ENCODE measurements at places on chromosomes 12 and 14. TPM values are rescaled to one million over a fixed set of nuclear protein-coding genes. Genes with fewer than 3 reads are reported as not detected.

DNA sequence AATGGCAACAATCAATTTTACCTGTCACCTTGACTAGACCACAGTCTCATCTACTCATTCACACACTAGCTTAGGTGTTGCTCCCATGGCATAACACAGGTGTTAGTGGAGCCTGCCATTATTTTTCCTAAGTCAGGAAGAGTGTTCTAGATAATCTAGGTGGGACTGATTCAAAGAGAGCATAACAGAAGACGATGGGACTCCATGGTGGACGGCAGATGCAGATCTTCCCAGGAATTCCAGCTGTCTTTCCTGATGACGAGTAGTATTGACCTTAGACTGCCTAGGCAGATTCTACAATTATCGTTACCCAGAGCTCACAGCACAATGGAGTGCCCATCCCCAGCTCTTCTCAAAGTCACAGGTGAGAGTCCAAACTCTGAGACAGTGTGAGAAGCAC, 589.0 kb downstream of the TMEM121 start:
- H3K27me3 ChIP-seq = no peaks in the 10 kb centered on the region
- H3K36me3 ChIP-seq = no peaks in the 10 kb centered on the region
- DNase-seq = no peak
- no peak overlapping the region for H3K27ac ChIP-seq
- no peak overlapping the region for H3K4me3 ChIP-seq
- H3K4me1 ChIP-seq = no peaks in the 10 kb centered on the region

- no peaks in the 10 kb centered on the region for H3K4me1 ChIP-seq
- H3K27me3 ChIP-seq = no peaks in the 10 kb centered on the region
- H3K36me3 ChIP-seq = no peaks in the 10 kb centered on the region
- DNase-seq = no peak
Observed at GRCh38 chr12:85963326-85963725, 89.2 kb downstream of the NTS start.

DNA sequence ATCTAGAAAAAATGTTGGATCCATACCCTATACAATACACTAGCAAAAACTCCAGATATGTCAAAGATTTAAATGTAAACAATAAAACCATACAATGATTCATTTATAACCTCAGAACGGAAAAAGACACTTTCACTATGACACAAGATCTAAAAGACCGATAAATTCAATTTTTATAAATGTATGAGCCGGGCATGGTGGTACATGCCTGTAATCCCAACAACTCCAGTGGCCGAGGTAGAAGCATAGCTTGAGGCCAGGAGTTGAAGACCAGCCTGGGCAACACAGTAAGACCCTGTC, 2.5 kb upstream of the SOS2 start:
- no peaks in the 10 kb centered on the region for H3K36me3 ChIP-seq
- H3K27ac ChIP-seq = no peak overlapping the region
- no peaks in the 10 kb centered on the region for H3K27me3 ChIP-seq
- no peak for DNase-seq

DNA sequence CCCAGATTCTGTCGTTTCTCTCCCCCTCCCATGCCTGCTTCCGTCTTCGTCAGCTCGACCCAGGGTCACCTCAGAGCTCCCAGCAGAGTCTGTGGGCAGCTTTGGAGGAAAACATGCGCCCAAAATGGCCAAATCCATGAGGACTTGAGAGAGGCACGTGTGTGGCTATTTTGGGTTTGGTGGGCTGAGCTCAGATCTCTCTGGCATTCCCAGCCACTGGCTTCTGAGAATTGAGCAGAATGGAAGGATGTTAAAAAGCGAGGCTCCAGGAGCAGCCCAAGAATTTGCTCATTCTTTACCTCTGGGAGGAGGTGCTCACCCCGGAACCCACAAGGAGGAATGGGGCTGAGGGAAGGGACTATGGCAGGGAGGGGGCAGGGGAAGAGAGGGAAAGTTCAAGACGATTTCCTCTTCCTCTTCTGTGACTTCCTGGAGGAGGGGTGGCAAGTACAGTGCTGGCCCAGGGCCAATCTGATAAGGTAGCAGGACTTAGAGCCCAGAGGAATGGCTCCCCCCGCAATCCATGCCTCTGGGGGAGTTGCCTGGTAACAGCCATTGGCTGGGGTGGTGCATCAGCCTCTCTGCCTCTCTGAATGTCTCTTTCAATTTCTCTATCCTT, 20.1 kb downstream of the TSPAN9 start:
- H3K4me3 ChIP-seq = no peak overlapping the region
- H3K4me1 ChIP-seq = peaks cover 8% of the 10 kb centered on the region
- DNase-seq = no peak
- H3K27ac ChIP-seq = no peak overlapping the region

GRCh38 chr12:77760271-77761025, 70.2 kb upstream of the NAV3 start:
- no peak overlapping the region for H3K27ac ChIP-seq
- H3K27me3 ChIP-seq = no peaks in the 10 kb centered on the region
- no peak for DNase-seq

GRCh38 chr12:80939231-80939950, 1.7 kb upstream of the LIN7A start:
- H3K27ac ChIP-seq = no peak overlapping the region
- H3K27me3 ChIP-seq = no peaks in the 10 kb centered on the region
- H3K36me3 ChIP-seq = no peaks in the 10 kb centered on the region
- no peak overlapping the region for H3K4me3 ChIP-seq

- H3K36me3 ChIP-seq = no peaks in the 10 kb centered on the region
- H3K27me3 ChIP-seq = no peaks in the 10 kb centered on the region
- H3K4me1 ChIP-seq = no peaks in the 10 kb centered on the region
- no peak overlapping the region for H3K27ac ChIP-seq
Observed at GRCh38 chr12:111395336-111396187, 10.2 kb upstream of the SH2B3 start.

DNA sequence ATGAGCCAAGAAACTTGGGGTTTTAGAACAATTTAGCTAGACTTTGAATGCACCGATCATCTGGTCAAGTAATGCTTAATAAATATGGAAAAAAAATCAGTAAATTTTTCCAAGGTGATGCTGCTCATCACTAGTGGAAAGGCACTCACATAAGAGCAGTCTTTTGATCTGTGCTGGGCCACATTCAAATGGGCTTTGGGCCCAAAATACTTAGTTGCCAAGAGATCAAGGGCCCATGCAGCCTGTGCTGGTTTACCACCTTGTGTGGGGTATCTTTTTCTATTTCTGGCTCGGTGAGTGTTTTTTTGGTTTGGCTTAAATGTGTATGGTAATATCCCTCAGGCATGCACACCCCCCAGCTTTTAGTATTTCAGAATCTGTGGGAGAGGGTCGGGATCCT, 943.2 kb downstream of the TMTC2 start:
- H3K36me3 ChIP-seq = no peaks in the 10 kb centered on the region
- DNase-seq = no peak
- H3K27me3 ChIP-seq = no peaks in the 10 kb centered on the region
- no peaks in the 10 kb centered on the region for H3K4me1 ChIP-seq
- H3K27ac ChIP-seq = no peak overlapping the region

DNA sequence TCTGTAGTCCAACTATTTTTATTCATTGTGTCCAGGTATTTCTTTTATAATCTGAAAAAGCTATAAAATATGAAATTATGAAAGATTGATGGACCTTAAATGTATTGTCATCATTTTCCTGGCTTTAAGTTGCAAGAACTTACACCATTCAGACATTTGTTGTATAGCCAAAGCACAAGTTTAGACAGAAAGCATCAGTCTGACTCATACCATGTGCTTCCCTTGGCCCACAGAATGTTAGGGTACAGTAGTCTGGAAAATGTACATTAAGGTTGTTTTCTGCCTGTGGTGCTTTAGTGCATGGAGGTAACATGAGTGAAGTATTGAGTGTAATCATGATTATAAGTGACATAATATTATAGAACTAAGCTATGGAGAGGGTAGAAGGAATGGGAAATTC, 1002.5 kb downstream of the BCL11B start:
- no peak overlapping the region for H3K4me3 ChIP-seq
- DNase-seq = no peak
- H3K27me3 ChIP-seq = no peaks in the 10 kb centered on the region
- no peaks in the 10 kb centered on the region for H3K36me3 ChIP-seq
- no peaks in the 10 kb centered on the region for H3K4me1 ChIP-seq

GRCh38 chr12:684416-684815, 21.2 kb upstream of the NINJ2 start:
- H3K36me3 ChIP-seq = no peaks in the 10 kb centered on the region
- H3K27me3 ChIP-seq = no peaks in the 10 kb centered on the region

GRCh38 chr14:81093651-81094050, 127.1 kb downstream of the GTF2A1 start:
- no peak overlapping the region for H3K4me3 ChIP-seq
- DNase-seq = no peak
- no peaks in the 10 kb centered on the region for H3K36me3 ChIP-seq
- no peak overlapping the region for H3K27ac ChIP-seq
- H3K27me3 ChIP-seq = no peaks in the 10 kb centered on the region

DNA sequence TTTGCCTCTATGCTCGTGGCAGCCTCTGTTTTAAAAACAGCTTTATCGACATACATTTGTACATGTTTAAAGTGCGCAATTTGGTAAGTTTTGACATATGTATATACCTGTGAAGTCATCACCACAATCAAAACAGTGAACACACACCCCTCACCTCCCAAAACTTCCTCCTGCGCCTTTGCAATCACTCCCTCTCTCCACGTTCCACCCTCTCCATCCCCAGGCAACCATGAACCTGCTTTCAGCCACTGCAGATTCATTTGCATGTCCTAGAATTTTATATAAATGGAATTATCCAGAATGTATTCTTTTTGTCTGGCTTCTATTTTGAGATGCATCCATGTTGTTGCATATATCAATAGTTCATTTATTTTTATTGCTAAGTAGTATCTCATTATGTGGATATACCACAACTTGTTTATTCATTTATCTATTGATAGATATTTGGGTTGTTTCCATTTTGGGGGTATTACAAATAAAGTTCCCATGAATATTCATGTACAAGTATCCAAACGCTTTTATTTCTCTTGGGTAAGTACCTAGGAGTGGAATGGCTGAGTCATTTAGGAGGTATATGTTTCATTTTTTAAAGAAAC, 15.5 kb upstream of the CHGA start:
- H3K27me3 ChIP-seq = peaks cover 1% of the 10 kb centered on the region
- H3K4me1 ChIP-seq = no peaks in the 10 kb centered on the region
- no peak overlapping the region for H3K4me3 ChIP-seq
- DNase-seq = no peak
- no peak overlapping the region for H3K27ac ChIP-seq
- H3K36me3 ChIP-seq = no peaks in the 10 kb centered on the region

- H3K4me1 ChIP-seq = peaks cover 8% of the 10 kb centered on the region
- H3K36me3 ChIP-seq = no peaks in the 10 kb centered on the region
- H3K27ac ChIP-seq = peak overlapping the region; percentile 96
- no peak overlapping the region for H3K4me3 ChIP-seq
- no peak for DNase-seq
Observed at GRCh38 chr12:25194214-25194613, 746 bp downstream of the DNAI7 start.

GRCh38 chr14:38623661-38624060, 367.8 kb upstream of the CLEC14A start:
- H3K4me1 ChIP-seq = no peaks in the 10 kb centered on the region
- H3K4me3 ChIP-seq = no peak overlapping the region
- H3K36me3 ChIP-seq = no peaks in the 10 kb centered on the region

- no peak overlapping the region for H3K4me3 ChIP-seq
- no peaks in the 10 kb centered on the region for H3K27me3 ChIP-seq
- H3K4me1 ChIP-seq = no peaks in the 10 kb centered on the region
- no peaks in the 10 kb centered on the region for H3K36me3 ChIP-seq
Observed at GRCh38 chr12:125453751-125454150, 388.5 kb downstream of the AACS start.

GRCh38 chr14:97554597-97554996, 757.4 kb downstream of the VRK1 start:
- no peak for DNase-seq
- no peaks in the 10 kb centered on the region for H3K27me3 ChIP-seq
- H3K4me1 ChIP-seq = no peaks in the 10 kb centered on the region
- no peak overlapping the region for H3K27ac ChIP-seq
- H3K4me3 ChIP-seq = no peak overlapping the region
- H3K36me3 ChIP-seq = no peaks in the 10 kb centered on the region

DNA sequence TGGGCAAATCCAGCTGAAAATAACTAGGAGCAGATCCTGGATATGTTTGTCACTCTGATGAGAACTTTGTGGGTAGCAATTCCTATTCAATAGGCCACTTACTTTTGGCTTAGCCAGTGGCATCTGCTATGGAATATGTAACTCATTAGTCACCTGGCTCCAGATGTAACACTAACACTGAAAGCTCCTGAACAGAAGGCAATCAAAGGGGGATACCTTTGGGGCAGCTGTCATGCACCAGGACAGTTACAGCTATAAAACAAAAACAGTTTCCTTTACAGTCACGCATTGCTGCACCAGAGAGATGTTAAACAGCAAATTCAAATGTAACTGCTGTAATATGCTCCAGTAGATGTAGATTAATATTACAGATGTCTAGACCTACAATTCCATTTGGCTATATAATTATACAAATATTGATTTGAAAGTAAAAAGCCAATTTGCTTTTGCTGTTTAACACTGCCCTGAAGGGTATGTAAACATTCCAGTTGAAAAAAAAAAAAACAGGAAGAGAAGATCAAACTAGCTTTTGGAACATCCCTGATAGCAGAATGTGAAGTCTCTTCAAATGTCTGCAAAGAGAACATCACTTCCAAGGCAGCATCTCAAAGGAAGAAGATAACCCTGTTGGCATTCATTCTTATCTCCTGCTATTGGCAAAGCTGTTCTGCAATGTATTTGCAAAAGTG, 18.4 kb downstream of the RACGAP1 start:
- H3K36me3 ChIP-seq = no peaks in the 10 kb centered on the region
- H3K27ac ChIP-seq = no peak overlapping the region
- H3K4me1 ChIP-seq = 0 out of 2 replicates have a peak, but pooled peaks cover 4% of the 10 kb centered on the region
- H3K27me3 ChIP-seq = no peaks in the 10 kb centered on the region

GRCh38 chr12:13252616-13253015, 56.1 kb downstream of the EMP1 start:
- H3K36me3 ChIP-seq = no peaks in the 10 kb centered on the region
- H3K27ac ChIP-seq = no peak overlapping the region
- DNase-seq = no peak
- no peaks in the 10 kb centered on the region for H3K27me3 ChIP-seq
- no peak overlapping the region for H3K4me3 ChIP-seq

DNA sequence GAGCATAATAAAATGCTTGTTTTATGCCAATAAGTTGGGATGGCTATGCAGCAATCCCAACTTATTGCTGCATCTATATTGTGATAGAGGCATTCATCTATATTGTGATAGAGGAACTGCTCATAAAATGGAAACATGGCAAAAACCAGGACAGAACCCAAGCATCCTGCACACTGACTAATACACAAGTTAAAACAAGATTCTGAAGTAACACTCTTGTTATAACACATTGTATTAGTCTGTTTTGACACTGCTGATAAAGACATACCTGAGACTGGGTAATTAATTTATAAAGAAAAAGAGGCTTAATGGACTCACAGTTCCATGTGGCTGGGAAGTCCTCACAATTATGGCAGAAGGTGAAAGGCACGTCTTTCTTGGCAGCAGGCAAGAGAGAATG, 36.8 kb downstream of the KCNK10 start:
- no peak for DNase-seq
- H3K36me3 ChIP-seq = no peaks in the 10 kb centered on the region
- H3K27ac ChIP-seq = no peak overlapping the region
- H3K27me3 ChIP-seq = no peaks in the 10 kb centered on the region

Gene STYK1
- total RNA-seq = 4.9 TPM

Gene BATF
- 1.5 TPM for total RNA-seq

Gene KICS2
- 8.2 TPM for total RNA-seq

Gene OVCH1
- not detected for total RNA-seq

Gene PCED1B
- 7.0 TPM for total RNA-seq

Gene GPR132
- not detected for total RNA-seq

Data from Caco-2 (cell line).